HCEC 1CT (cell line): ENCODE measurements at places on chromosomes 4 and X.

- no peak for DNase-seq
Observed at GRCh38 chrX:24335871-24336270, 22.0 kb upstream of the SUPT20HL2 start.

DNA sequence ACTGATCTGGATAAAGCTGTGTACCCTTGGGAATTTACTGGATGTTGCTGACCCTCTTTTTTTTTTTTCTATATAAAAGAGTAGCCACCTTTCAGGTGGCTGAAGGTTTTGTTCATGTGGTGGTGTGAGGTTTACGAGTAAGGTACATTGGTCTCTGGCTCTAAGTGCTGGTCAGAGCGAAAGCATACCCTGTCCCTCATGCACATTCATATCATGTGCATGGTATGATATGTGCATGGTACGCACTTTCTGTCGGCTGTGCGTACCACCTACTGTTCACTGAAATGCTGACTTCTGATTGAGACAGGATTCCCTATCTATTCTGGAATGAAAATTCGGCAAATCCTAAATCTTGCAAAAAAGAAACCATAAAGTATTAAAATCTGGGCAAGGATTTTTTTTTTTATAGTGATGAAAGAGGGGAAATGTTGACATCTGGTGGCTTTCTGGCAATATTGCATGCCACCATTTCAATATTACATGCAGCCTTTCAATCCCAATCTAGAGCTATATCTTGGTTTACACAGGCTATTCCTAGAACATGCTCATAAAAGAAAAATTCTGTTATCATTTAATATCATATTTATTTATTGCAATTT, 32.8 kb downstream of the FAM149A start:
- peak; percentile 1 for DNase-seq

- peak; percentile 21 for DNase-seq
Observed at GRCh38 chr4:76803522-76803921, 94.4 kb downstream of the SOWAHB start.

DNA sequence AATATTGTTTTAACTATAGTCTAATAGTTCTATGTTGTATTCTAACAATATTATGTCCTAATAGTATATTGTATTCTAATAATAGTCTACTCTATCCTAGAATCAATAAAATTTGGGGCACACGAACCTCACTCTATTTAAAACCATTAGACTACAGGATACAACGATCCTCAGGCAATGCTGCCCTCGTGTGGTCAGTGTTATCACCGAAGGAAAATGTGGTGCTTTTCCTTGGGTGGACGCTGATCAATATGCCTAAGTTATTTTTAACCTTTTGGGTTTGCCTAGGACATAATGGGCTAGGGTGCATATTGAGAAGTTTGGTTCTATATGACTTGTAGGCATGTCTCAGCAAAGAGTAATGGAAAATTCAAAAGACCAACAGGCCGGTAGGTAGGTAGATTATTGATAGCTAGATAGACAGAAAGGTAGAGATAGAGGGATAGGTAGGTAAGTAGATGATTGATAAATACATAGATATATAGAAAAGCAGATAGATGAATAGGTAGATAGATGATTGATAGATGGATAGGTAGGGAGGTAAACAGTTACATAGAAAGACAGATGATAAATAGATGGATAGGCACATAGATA, 75.1 kb downstream of the PRKX start:
- DNase-seq = peak; percentile 16

DNA sequence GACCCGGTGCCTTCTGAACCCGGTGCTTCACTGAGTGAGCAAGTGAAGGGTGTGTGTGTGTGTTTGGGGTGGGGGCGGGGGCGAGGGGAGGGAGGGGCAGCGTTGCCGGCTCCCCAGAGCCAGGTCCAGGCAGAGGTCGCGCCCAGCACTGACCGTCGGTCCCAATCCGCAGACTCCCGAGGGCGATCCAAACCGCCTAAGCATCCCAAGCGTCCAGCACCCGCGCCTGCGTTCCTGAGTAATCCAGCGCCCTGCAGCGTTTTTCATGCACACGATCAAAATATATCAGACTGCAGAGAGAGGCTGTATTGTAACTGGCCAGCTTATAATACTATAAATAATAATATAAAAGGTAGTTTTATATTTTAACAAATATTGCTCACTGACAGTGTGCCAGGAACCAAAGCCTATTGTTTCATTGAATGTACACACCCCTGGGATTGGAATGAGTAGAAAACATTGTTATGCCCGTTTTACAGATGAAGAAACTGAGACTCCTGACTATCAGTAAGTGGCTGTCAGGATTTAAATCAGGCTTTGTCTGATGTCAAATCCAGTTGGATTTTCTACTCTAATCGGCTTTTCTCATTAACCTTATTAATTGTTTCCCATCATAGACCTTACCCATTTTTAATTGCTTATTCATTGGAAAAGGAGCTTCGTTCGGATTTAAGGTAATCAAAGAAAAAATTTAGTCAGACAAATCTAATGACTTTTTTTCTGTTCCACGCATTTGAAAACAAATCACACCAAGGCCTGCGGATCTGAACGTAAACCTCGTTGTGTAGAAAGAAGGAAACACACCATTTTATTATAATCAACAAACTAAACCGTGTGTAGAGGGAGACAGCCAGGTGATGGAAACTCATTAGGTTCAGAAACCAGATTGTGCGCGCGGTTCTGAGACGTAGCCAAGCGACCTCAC, 4.0 kb upstream of the NKX3-2 start:
- DNase-seq = no peak

- DNase-seq = peak; percentile 49
Observed at GRCh38 chrX:110042496-110042895, 39.6 kb downstream of the TMEM164 start.

DNA sequence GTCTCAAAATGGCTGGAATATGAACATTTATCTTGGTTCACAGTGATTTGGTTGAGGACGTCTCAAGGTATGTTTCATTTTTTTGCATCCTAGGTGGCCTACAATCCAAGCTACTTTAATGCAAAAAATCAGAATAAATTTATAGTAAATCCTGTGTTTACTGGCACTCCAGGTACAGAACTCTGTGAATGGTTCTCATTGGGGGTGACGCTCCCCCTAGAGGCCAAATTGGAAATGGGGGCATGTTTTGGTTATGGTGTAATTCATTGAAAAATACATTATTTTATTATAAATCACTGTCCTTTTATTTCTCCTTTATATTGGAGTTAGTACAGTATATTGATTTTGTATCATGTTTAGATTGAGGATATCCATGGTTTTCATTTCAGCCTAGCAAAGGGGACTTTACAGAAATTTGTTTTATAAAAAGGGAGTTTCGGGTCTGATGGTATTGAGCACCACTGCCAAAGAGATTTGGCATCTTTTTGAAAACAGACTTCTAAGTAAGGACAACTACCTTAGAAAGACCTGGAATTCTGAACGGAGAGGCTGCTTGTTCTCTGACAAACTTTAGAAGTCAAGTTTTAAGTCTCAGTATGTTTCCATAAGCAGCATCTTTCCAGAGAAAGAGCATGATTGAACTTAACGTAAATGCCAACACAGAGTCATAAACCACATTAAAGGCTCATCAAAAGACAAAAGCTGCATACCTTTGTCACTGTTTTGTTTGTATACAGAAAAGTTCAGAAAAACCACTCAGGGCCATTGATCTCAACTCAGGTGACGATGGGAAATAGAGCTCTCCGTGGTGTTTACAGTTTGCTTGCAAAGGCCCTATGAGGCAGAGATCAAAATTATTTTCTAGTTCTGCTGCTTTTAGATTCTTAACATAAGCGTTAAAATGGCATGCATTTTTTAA, 19.4 kb downstream of the MTM1 start:
- no peak for DNase-seq

- DNase-seq = no peak
Observed at GRCh38 chr4:62717154-62717553, 1517.0 kb downstream of the ADGRL3 start.

GRCh38 chr4:186861317-186861716, 137.7 kb upstream of the FAT1 start:
- no peak for DNase-seq

GRCh38 chr4:117093571-117093970, 8.2 kb upstream of the TRAM1L1 start:
- DNase-seq = no peak

DNA sequence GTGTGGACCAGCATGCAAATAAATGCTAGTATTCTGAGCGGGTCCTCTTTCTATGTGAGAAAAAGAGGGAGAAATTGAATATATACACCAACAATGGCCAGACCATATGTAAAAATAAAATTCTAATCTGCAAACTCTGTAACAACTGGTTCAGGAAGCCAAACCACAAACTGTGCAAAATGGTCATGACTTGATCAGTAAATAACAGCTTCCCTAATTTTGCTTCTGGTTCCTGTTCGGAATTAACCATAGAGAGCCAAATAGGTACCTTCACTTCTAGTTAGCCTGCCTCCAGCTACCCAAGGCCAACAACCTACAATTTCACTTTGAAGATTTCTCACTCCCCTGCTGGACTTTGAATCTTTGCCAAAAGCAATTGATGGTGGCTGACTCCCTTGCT, 1313.2 kb downstream of the ADGRL3 start:
- DNase-seq = no peak

- no peak for DNase-seq
Observed at GRCh38 chr4:60034361-60034760, 1165.8 kb upstream of the ADGRL3 start.

GRCh38 chr4:39541987-39542610, 14.9 kb upstream of the UGDH start:
- no peak for DNase-seq

GRCh38 chrX:72128881-72129280, 2.8 kb downstream of the RTL5 start:
- peak; percentile 14 for DNase-seq

- DNase-seq = peak; percentile 61
Observed at GRCh38 chr4:113383111-113383785, 333.8 kb downstream of the ANK2 start.

DNA sequence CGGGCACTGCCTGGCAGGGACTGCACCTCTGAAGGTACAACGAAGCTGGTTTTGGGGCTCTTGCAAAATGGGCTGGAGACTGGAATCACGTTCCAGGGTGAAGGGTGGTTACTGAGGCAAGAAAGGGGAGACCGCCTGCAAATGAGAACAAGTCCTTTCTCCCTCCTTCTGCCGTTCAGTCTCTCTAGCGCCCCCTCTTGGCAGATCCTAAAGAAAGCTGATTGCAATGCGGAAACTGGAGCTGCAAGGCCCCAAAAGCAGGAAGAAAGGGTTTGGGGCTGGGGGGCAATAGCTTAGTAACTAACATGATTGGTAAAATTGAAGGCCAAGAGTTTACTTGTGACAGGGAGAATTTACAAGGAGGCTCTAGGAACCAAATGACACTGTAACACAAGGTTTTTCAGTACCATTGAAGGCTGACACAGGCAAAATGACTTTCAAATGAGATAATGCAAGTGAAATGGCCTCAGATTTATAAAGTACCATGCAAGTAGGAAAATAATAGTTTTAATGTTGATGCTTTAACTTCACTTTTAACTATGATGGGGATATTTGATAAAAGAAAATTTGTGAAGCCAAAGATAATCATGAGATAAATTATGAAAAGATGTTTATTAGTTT, 222.7 kb upstream of the HAND2 start:
- peak; percentile 3 for DNase-seq

DNA sequence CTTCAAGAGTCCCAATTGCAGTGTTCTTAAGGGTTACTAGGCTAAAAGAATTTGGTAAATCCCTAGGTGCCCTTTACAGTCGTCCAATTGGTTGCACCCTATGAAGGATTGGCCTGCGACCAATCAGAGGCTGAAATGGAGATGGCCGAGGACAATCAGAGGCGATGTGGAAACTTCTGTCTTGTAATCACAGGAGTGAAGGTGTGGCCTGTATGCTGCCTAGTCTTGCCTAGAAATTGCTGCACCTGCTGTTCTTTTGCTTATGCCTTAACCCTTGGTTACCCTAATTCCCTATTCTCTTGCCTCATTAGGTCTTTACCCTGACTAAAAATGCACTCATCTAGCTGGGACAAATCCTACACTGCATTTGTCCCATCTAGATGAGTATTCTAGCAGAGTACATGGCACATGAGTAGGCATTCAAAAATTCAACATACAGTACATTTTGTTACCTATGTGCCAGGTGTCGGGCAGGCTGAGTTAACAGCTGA, 1.0 kb upstream of the DCK start:
- DNase-seq = no peak

DNA sequence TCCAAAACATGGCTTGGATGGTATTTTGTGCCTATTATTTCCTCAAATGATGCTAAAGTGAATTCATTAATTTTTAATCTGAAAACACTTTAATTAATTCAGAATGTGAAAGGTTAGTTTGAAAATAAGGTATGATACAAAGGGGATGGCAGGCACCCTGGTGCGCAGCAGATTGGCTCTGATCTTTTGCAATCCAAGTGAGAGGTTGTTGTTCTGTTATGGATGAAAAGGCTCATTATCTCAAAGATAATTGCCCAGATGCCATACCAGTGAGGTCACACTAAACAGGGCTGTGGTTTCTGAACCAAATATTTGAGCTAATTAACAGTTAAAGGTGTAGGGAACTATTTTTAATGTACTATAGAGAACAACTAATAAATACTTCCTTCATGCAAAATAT, 504.9 kb downstream of the RAPGEF2 start:
- DNase-seq = no peak

GRCh38 chr4:136319789-136320464, 1212.4 kb downstream of the PCDH18 start:
- no peak for DNase-seq

GRCh38 chr4:98838977-98839618, 89.8 kb downstream of the EIF4E start:
- DNase-seq = no peak

- no peak for DNase-seq
Observed at GRCh38 chr4:105422207-105422920, 51.5 kb downstream of the PPA2 start.

- no peak for DNase-seq
Observed at GRCh38 chr4:119104644-119105273, 30.9 kb upstream of the MYOZ2 start.

DNA sequence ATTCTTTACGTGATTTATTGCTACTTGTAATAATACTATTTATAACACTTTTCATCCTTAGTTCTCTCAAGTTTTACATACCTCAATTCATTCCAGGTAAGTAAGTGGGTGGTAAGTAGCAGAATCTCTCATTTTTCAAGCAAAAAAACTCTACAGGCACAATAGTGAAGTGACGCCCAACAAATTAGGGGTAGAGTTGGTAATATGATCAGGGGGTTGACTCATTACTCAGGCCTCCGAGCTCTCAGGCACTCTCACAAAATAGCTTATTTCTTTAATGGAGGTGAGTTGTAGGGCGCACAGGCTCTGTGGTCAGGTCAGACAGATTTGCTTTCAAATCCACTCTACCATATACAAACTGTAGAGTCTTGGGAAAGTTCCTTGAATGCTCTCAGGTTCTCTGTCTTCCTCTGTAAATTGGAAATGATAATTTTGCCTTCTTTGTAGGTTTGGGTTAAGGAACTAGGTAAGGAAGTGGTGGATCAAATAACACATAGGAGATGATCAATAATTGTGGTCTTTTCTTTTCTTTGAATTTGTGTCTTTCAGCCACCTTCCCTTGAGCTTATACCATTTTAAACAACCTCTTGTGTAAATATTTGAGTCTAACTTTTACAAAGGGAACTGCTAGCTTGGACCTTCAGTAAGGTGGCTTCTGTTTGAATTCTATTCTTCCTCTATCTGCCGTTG, 134.9 kb upstream of the LEF1 start:
- DNase-seq = peak; percentile 2

GRCh38 chr4:41069257-41069656, 145.1 kb downstream of the APBB2 start:
- DNase-seq = peak; percentile 13

- DNase-seq = no peak
Observed at GRCh38 chr4:14693728-14694127, 308.6 kb upstream of the CPEB2 start.
